ENCODE measurements at places on chromosomes 16 and 17. TPM values are rescaled to one million over a fixed set of nuclear protein-coding genes. Genes with fewer than 3 reads are reported as not detected.

The TAT gene
- total RNA-seq: not detected

The STAT3 gene
- 83.6 TPM for total RNA-seq

The ADORA2B gene
- total RNA-seq: 13.9 TPM

The SLC46A1 gene
- total RNA-seq: 21.4 TPM

The C16orf89 gene
- not detected for total RNA-seq

The TUBG2 gene
- 26.1 TPM for total RNA-seq

The CALB2 gene
- total RNA-seq: 6.8 TPM

The SLC5A10 gene
- total RNA-seq: 0.17 TPM

The TP53TG3C gene
- 0.11 TPM for total RNA-seq

The TBC1D3 gene
- not detected for total RNA-seq

The SCN4A gene
- 0.07 TPM for total RNA-seq

The SLC6A2 gene
- 0.05 TPM for total RNA-seq

The MBTPS1 gene
- 48.9 TPM for total RNA-seq

The WNT3 gene
- 5.6 TPM for total RNA-seq

The KRT24 gene
- not detected for total RNA-seq

Measured in A549 treated with CpdA at 1 μM for 4 hours (cell line).